GM23248 (cell line): ENCODE measurements at places on chromosomes 5 and 9. TPM values are rescaled to one million over a fixed set of nuclear protein-coding genes. Genes with fewer than 3 reads are reported as not detected.

- DNase-seq, result no peak
Measured at GRCh38 chr9:24090566-24090965, 264.5 kb upstream of the ELAVL2 start.

- DNase-seq, result no peak
Measured at GRCh38 chr5:93791518-93791972, 50.1 kb upstream of the POU5F2 start.

DNA sequence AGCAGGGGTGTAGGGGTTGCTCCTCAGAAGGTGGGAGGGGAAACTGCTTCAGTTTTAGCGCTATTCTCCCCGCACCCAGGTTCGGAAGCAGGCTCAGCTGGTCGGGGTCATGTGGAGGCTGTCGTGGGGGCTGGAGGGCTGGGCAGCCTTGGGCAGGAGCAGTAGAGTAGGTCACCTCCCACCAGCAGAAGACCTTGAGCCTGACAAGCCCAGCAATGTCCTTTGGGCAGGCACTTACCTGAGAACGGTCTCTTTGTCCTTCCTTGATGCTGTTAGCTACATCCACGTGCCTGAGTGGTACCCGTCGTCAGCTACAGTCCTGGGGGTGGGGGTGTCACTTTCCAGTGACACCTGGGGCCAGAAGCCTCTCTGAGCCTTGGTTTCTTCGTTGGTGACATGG, 20.3 kb downstream of the ENHO start:
- no peak for DNase-seq

- DNase-seq, result no peak
Measured at GRCh38 chr5:116524966-116525365, 49.7 kb downstream of the SEMA6A start.

Gene SEMA5A
- total RNA-seq, result 38.2 and 40.1 TPM in 2 replicates
